ENCODE measurements at places on chromosomes 2 and 18. TPM values are rescaled to one million over a fixed set of nuclear protein-coding genes. Genes with fewer than 3 reads are reported as not detected.

GRCh38 chr18:79816092-79816491 is 18.4 kb downstream of the KCNG2 start:
- no peak for DNase-seq

The OXER1 gene
- not detected for total RNA-seq

The PTPN4 gene
- total RNA-seq = 35.6 TPM

- no peak for DNase-seq
These were observed 87.6 kb downstream of the CDC42EP3 start for GRCh38 chr2:37583867-37584266.
